ENCODE measurements at places on chromosomes 4 and X.
A peak's percentile ranks its signal among the peaks of the same experiment; 100 is the strongest.

DNA sequence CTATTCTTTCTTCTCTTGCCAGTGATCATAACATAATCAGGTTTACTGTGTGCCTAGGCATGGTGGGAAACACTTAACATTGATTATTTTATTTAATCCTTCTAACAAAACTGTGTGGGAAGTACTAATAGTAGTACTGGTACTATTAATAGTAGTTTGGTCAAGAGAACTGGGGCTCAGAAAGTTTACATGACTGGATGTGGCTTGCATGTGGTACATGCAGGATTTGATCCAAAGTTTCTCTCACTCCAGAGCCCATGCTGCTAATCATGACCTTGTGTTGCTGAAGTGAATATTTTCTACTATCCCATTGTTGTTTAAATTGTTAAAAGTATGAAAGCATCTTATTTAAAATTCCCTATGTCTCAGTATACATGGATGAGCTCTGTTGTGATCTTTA, 78.4 kb downstream of the TMEM164 start:
- DNase-seq = no peak

GRCh38 chr4:32199639-32200038, 1479.5 kb downstream of the PCDH7 start:
- no peak for DNase-seq

DNA sequence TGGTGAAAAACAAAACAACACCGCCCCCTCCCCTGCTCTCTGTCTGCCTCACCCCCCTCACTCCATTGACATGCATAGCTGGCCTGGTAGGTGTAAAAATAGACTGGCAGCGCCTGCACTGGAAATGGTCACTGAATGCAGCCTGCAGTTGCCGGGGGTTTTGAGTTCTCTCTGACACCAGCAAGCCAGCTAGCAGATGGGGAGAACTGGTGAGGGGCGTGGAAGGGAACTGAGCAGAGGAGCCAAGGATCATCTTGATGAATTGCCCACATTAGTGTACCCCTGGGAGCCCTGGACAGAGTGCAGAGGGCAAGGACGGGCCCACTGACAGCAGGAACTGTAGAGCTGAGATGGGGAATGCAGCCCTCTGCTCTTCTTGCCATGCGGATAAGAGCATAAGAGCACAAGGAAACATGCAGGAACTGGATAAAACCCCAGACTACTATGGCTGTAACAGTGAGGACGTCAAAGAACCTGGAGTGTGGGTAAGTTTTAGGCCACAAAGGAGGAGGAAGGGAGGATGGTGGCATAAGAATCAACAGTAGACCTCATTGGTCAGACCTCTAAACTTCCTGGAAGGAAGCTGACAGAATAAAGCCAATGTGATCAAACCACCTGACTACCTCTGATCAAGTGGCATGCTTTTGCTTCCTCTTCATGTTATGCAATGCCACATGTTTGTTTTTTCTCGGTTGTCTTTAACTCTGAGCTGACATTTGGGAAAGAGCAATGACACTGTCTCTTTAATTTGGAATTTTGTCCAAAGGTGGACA, 96.3 kb downstream of the ANK2 start:
- DNase-seq = peak; percentile 30

GRCh38 chrX:7617994-7618393, 225.0 kb upstream of the VCX start:
- DNase-seq = no peak
